ENCODE measurements at places on chromosomes 12 and 14. TPM values are rescaled to one million over a fixed set of nuclear protein-coding genes. Genes with fewer than 3 reads are reported as not detected.

DNA sequence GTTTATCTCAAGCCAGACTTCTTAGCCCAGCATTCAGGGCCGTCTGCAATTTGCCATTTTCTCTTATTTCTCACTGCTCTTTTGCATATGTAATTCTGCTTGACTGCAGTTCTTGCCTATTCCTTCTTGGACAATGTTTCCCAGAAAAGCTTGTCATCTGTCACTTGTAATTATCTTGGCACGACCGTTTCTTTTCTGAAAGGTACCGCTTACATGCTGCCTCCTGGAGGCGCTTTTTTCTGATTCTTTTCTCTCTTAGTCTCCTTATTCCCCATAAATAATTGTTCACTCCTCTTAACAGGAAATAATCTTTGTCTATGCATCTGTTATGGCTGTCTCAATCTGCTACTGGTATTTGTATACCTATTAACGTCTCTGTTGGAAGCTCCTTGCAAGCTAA lies 1.2 kb upstream of the ALDH1L2 start:
- no peak for DNase-seq

DNA sequence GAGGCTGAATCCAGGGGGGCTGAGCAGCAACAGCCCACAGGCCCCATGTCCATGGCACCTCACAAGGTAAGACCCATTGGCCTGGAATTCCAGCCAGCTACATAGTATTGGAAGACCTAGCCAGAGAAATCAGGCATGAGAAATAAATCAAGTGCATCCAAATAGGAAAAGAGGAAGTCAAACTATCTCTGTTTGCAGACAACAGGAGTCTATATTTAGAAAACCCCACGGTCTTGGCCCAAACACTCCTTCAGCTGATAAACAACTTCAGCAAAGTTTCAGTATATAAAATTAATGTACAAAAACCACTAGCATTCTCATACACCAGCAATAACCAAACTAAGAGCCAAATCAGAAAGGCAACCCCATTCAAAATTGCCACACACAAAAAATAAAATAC lies 16.9 kb downstream of the PDE6H start:
- no peak for DNase-seq

DNA sequence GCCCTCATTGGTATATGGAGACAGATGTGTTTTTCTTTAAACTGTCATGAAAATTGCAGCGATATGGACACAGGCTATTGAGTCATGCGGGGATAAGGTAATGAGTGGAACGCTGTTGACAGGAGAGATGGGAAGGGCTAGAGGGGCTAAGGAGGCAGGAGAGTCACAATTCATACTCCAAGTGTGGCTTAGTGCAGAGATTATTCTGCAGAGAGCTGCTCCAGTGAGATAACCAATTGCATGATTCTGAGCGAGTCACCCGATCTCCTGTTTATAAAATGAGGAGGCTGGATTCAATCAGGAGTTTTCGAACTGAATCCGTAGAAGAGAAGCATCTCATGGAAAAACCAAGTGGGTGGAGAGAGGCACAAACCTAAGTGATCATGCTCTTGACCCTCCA lies 106.4 kb upstream of the PLEKHG7 start:
- no peak for DNase-seq

GRCh38 chr12:105622220-105622619 lies 291.7 kb downstream of the C12orf75 start:
- DNase-seq: no peak

The CFAP251 gene
- total RNA-seq: 0.52 TPM

The KRT5 gene
- not detected for total RNA-seq

The SLC15A4 gene
- 28.4 TPM for total RNA-seq
